ENCODE measurements at places on chromosomes 7 and 10.

- DNase-seq: no peak
Observed at GRCh38 chr10:102501201-102502028, 1.1 kb downstream of the ACTR1A start.

DNA sequence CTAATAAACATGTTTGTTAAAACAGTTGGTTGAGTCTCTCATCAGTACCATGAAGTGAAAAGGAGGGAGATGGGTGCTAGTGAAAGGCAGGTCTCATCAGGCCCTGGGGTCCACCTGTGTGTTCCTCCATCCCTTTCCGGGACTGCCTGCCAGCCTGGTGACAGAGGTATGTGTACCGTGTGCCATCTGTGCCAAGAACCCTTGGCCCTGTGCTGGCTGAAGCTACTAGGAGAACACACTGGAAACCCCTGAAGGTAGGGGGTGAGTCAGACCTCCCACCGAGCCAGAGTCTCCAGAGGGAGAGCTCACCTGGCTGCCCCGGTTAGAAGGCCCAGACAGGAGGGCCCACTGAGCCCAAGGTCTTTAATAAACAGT is 2.3 kb downstream of the DDIT4 start:
- DNase-seq: no peak

DNA sequence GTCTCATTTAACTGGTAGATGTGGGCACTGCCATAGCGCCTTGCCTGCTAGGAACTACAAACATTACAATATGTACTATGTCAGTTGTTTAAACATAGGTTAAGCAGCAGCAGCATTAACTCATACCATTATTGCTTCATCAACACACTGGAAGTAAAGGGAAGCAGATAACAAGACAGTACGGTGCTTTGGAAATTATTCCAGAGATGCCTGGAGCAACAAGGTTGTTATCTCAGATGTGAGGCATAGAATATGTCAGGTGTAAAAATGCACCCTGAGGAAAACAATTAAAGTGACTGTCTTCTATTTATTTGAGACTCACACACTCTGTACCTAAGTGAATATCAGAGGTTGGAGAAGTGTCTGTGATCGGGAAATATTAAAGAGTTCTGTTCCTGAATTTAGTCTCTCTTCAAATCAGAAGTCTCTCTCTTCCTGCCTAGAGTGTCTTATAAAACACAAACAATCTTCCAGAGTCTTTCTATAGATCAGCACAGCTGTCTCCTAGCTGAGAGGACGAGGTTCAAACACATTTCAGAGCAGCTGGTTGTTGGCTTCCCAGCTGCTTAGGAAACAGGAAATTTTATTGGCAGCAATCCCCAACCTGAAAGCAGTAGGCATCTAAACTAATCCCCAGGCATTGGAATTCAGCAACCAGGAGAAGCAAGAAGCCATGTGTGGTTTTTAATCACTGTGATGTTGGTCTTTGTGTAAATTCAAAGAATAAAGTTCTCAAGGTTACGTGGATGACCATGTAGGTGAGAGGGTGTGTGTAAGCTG is 994.4 kb upstream of the LRRTM3 start:
- DNase-seq: no peak

DNA sequence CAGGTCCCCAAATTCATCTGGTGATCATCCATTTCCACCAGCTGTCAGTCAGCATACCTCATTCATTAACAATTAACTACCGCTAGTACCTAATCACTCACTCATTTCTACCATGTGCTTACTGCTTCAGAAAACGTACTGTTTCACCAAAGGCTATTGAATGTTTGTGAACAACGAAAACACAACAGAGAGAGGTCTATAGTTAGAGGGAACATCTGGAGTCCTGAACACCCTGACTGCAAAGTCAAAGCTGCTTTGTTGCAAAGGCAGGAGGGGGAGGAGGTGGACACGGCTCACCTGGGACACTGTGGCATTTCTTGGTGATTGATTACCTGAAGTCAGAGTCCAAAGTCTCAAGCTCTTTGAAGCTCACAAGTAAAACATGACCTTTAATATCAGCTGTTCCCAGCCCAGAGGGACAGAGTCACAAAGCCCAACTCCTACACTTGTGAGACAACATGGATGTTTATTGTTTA is 342.3 kb upstream of the ADARB2 start:
- no peak for DNase-seq

DNA sequence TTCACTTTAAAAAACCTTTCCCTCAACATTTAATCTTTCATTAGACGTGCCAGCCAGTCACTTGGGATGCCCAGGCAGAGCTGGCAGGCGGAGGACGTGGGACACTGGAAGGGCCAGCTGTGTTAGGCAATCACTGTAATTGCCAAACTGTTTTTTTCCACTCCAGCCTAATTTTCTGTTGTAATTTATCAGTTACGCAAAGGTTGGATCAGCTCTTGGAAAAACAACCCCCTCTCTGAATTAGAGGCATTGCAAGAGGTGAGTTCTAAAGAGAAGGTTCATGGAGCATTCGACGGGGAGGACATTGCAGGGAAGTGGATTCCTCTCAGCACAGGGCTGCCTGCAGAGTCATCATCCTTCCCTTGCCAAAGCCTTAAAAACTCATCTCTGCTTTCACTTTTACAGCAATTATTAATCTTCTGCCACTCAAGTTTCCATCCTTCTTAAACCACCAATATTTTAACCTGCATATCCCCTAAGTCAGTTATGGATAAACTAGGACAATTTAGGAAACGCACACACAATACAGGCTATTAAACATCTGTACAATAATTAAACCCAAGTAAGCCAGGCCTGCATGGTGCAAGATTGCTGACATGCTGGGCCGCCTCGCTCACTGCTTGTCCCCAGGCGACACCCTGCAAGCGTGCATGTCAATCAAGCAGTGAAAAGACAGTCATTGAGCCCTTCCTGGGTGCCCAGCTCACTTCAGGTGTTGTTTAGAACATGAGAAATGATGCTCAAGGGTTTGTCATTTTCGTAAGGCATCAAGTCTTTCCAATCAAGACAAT is 272.3 kb upstream of the RNF32 start:
- DNase-seq: no peak

- peak; percentile 92 for DNase-seq
Observed at GRCh38 chr10:42866115-42866995, 83.8 kb downstream of the BMS1 start.

- no peak for DNase-seq
Observed at GRCh38 chr7:20298486-20298901, 32.2 kb upstream of the ITGB8 start.
